ENCODE measurements at places on chromosomes 7 and 10.

DNA sequence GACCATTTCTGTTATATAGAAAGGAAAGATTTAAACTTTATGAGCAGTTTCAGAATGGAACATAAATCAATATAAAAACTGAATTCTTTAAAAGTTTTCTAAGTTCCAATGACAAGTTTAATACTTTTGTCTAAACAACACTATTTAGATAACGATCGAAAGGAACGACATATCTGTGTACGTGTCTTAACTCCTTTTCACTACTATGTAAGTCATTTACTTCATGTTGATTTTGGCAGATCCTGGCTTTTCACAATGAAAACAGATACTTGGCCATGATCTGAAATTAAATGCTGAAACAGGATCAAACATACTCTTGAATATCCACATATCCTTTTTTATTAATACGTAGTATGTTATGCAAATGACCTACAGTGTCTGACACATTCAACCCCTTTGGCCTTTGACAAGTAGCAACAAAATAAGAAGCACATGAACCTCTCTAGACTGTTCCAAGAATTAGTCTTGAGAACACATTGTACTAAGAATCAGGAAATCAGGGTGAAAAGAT lies 41.9 kb downstream of the RNLS start:
- DNase-seq: no peak

GRCh38 chr10:522350-522749 lies 167.1 kb downstream of the DIP2C start:
- no peak for DNase-seq

DNA sequence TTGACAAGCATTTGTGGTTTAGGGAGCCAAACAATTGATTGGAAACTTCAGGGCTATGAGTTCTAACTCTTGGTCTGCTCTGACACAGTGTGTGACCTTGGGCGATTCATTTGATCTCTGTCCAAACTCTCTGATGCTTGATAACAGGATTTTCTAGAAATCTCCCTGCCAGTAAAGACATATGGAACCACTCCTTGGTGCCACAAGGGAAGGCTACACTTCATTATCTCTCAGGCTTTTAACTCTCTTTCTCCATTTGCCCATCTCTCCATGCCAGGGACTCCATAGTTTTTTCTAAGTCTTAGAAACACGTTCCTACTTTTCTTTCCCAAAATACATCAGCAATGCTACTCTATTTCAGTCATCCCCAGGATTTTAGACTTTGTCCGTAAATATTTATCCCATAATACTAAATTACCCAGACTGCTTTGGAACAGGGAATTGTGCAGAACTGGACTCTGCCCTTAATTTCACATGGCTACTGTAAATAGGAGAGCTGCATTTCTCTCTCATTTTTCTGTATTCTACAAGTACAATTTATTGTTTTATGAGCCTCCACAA lies 488.2 kb downstream of the SUGCT start:
- no peak for DNase-seq

DNA sequence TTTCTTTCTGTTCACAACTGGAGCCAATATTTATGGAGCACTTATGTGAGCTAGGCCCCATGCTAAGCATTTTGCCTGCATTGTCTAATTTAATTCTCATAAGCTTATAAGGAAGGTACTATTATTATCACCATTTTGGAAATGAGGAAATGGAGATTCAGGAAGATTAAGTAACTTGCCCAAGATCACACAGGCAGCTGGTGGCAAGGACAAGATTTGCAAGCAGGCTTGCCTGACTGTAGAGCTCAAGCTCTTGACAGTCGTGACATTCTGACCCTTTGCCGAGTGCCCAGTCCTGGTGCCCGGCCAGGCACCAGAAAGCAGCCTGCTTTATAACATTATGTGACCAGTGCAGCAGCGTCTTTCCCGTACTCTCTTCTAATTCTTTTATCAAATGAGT lies 38.2 kb downstream of the WNT2 start:
- no peak for DNase-seq

DNA sequence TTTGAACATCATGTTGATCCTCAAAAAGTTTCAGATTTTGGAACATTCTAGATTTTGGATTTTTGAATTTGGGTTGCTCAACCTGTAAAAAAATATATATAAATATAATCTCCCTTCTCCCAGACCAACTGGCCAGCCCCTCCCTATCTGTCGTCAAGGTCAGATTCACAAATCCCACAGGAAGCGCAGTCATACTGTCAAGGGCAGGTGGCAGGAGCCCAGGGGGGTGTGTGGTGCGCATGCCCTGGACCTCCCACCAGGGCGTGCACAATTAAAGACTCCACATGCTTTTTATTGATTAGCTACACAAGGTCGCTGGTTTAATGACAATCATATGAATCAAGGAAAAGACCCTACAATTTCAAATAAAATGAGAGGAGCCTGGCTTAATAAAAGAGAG lies 77.0 kb upstream of the EEPD1 start:
- DNase-seq: no peak

- DNase-seq: no peak
These were observed 63.9 kb upstream of the SORCS3 start for GRCh38 chr10:104577163-104577562.

DNA sequence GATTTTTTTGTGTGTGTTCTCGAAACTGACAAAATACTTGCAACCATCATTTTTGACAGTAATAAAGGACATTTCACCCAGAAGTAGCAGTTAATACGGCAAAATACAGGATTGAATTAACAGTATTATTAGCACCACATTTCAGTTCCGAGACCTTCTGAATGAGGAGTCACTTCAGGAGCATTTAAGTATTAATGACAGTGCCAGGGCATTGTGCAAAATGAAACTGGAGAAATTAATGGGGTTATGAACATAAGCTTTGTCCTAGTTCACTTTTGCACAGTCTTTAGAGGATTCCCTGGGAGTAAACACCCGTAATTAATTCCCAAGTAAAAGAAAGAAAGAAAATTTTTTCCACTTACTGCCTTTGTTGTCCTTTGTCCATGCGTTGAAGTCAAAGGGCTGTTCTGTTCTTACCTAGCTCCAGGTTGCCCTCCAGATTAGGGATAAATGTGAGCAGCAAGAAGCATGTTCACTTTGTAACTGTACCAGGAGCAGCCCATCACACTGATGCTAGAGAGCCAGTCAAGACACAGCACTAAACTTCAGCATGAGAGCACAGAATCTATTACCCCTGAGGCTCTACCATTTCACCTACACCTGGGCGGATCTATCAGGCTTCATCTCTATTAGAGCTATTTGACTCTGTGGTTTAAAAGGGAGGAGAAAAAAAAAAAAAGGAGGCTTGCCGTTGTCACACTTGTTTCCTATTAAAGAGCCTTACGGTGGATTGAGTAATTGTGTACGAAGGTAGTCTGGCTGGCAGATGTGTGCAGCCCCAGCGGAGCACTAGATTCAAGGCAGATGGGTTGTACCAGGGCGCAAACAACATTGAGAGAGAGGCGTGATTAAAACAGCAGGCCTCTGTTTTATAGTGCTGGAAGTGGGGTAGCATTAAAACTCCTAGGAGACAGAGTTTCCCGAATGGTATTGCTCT lies 297.8 kb upstream of the SEMA3A start:
- no peak for DNase-seq

DNA sequence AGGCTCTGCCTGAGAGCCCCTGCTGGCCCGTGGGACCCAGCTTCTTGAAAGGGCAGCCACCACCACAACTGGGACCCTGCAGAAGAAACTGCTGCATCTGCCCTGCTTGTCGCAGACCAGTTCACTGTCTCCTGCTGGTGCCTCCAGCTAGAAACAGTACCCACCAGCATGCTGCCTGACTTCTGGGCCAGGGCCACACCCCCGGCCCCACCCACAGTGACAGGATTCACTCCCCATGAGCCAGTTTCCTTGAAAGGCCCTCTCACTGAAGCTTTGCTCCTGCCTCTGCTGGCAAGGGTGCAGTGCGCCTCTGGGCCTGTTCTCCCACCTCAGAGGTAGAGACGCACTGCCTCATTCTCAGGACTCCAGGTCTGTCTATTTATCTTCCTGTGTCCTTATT lies 32.4 kb downstream of the ANXA11 start:
- DNase-seq: no peak

DNA sequence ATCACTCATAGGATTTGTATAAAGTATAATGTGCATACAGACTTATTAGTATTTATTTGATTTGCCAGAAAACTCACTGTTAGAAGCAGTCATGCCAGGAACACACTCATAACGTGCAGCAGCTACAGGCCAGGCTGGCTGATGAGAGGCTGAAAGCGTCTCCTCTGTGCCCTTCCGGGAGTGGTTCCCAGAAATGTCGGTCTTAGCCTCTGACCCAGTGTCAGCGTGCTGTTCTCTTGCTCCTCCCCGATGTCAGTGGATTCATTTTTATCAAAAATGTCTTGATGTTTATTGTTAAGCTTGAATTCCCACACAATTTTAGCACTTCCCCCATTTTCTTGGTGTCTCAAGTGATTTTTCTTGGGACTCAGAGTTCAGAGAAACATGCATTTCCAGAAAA lies 33.3 kb upstream of the GARS1 start:
- no peak for DNase-seq

- no peak for DNase-seq
These were observed 27.1 kb downstream of the SLF2 start for GRCh38 chr10:100939763-100940344.

GRCh38 chr10:85012305-85012704 lies 683.9 kb downstream of the CCSER2 start:
- no peak for DNase-seq

GRCh38 chr7:92025260-92025659 lies 84.6 kb downstream of the AKAP9 start:
- no peak for DNase-seq
